ENCODE measurements at places on chromosomes 13 and 19.

- no peak for DNase-seq
Observed at GRCh38 chr13:46778095-46778494, 18.9 kb downstream of the ESD start.

DNA sequence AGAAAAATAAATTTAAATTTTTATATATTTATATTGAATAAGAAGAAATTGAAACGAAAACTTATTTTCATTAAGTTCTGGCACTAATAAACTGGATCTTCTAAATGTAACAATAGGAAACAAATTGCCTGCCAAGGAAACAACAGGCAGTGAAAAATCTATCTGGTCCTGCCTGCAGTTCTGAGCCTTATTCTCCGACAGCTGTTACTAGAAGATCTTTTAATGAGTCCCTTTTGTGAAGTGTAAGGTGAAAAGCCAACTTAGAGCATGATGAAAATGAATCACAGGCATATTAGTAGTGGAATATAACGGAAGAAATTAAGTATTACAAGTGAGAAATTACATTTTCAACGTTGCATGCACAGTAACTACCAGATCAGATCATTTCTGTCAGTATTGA, 1002.7 kb upstream of the PCDH20 start:
- no peak for DNase-seq

DNA sequence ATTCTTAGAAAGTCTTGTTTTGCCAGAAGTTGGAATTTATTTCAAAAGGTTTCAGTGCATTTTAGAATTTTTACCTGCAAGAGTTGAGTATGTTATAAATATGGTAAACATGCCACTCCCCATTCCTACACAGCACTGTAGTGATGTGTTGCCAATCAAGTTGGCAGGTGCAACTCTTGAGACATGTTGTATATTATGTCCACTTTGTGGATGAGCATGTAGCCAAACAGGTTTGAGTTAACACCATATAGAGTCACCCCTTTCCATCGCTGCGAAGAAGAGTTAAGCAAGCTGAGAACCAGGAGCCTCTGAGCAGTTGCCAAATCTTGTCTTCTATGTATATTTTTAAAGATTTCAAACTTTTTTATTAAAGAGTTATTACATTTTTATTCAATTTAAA, 359.8 kb downstream of the LMO7 start:
- DNase-seq = no peak

DNA sequence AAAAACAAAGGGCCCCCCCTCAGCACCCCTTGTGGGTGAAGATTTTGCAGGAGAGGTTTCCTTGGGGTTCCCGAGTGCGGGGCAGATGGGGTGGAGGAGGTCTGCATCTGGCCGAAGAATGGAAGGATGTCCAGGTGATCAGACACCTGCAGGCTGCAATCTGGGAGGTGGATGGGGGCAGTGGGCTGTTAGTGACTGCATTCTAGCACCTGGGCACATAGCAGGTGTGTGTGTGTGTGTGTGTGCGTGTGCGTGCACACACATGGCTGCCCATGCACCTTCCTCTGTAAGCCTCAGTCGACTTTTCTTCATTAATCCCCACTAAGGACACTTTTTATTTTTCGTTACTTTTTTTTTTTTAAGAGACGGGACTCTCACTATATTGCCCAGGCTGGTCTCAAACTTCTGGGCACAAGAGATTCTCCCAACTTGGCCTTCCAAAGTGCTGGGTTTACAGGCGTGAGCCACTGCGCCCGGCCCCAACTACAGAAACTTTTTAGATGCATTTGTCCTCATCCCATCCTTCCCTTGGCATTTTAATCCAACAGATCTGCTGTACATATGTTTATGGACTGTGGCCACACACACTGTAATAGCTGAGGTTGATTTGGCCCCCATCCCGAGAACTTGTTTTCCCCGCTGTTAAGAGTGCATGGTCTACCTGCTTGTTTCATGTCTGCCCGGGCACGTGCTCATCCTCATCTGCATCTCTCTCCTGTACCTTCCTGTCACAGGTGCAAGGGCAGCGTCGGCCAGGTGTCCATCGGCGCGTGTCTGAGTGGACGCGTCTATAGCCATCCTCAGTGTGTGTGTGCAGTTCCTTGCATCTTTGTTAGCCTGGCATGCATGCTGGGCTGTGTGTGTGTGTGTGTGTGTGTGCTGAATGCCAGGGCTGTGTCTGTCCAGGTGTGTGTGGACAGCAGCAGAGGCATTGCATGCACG, 731 bp downstream of the MAG start:
- no peak for DNase-seq

DNA sequence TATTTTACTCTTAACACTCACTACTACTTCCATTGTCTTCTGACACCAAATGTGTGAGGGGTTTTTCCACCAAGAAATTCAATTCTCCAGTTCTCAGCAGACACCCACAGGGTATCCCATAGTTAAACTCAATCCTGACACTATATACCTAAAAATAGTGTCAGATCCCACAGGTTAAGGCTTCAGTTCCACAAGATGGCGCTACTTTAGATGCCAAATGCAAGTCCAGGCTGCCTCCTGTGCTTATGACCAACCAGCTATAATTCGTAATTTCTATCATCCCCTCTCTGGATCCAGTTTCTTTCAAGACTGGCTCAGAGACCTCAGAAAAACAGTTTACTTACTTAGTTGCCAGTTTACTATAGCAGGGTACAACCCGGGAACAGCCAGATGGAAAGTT, 1146.2 kb upstream of the SPRY2 start:
- no peak for DNase-seq

DNA sequence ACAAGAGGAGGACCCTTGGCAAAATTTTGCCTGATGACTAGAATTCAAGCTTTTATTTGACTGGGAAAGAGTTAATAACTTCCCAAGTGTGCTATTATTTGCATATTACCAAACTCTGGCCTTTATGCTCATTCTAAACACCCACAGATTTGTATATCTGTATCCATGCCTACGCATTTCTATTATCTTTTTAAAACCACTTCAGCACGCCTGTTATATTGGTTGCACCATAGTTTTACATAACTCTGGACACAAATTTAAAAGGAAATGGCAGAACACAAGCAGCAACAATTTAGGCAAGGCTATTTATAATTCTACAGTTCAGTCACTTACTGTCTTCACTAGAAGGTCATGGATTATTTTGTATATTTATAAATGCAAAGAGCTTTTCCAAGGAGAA, 3.7 kb upstream of the RASL11A start:
- no peak for DNase-seq

GRCh38 chr19:14063105-14063504, 1.2 kb upstream of the PALM3 start:
- no peak for DNase-seq
